ENCODE measurements at places on chromosomes 6 and 20. TPM values are rescaled to one million over a fixed set of nuclear protein-coding genes. Genes with fewer than 3 reads are reported as not detected.

The MUCL3 gene
- not detected for total RNA-seq

The GHRH gene
- not detected for total RNA-seq

The GPR63 gene
- total RNA-seq = 0.28 TPM

The CRISP3 gene
- not detected for total RNA-seq

The RANBP9 gene
- 21.3 TPM for total RNA-seq

The CLPSL1 gene
- not detected for total RNA-seq

The SIRPB1 gene
- 2.5 TPM for total RNA-seq

The RHAG gene
- total RNA-seq = not detected

The GABBR1 gene
- 8.2 TPM for total RNA-seq

The RPP40 gene
- total RNA-seq = 14.0 TPM

The GSTA5 gene
- total RNA-seq = not detected

The UBR2 gene
- total RNA-seq = 26.6 TPM

The EGFL8 gene
- 1.4 TPM for total RNA-seq

The SIRPG gene
- total RNA-seq = not detected

The TRIM40 gene
- not detected for total RNA-seq

The ANGPT4 gene
- under 0.01 TPM for total RNA-seq

The PAQR8 gene
- 6.2 TPM for total RNA-seq

The SLC22A16 gene
- total RNA-seq = under 0.01 TPM

The BLTP3A gene
- 4.2 TPM for total RNA-seq

The MAPK13 gene
- total RNA-seq = 26.5 TPM

The SEC23B gene
- total RNA-seq = 47.4 TPM

The TUBB1 gene
- total RNA-seq = not detected

The DOK5 gene
- 35.9 TPM for total RNA-seq

The CLVS2 gene
- total RNA-seq = not detected

The RPP21 gene
- 32.4 TPM for total RNA-seq

The SF3B5 gene
- total RNA-seq = 80.6 TPM

The MLIP gene
- total RNA-seq = not detected

The CCM2L gene
- total RNA-seq = not detected

Measured in regular cardiac myocyte (primary cell).